ENCODE measurements at places on chromosomes 3 and 15.

GRCh38 chr3:187931101-187931500 is 185.8 kb upstream of the BCL6 start:
- DNase-seq = no peak

- no peak for DNase-seq
Observed at GRCh38 chr3:5275529-5275928, 88.0 kb downstream of the EDEM1 start.

GRCh38 chr15:68304589-68305337 is 27.2 kb downstream of the FEM1B start:
- DNase-seq = no peak

GRCh38 chr15:65985387-65985786 is 116.1 kb downstream of the RAB11A start:
- no peak for DNase-seq

- DNase-seq = no peak
Observed at GRCh38 chr3:53402326-53402725, 55.0 kb upstream of the DCP1A start.
